ENCODE measurements at places on chromosomes 6 and 20. TPM values are rescaled to one million over a fixed set of nuclear protein-coding genes. Genes with fewer than 3 reads are reported as not detected.

RIPOR2 gene
- total RNA-seq: 9.4 TPM

DNA sequence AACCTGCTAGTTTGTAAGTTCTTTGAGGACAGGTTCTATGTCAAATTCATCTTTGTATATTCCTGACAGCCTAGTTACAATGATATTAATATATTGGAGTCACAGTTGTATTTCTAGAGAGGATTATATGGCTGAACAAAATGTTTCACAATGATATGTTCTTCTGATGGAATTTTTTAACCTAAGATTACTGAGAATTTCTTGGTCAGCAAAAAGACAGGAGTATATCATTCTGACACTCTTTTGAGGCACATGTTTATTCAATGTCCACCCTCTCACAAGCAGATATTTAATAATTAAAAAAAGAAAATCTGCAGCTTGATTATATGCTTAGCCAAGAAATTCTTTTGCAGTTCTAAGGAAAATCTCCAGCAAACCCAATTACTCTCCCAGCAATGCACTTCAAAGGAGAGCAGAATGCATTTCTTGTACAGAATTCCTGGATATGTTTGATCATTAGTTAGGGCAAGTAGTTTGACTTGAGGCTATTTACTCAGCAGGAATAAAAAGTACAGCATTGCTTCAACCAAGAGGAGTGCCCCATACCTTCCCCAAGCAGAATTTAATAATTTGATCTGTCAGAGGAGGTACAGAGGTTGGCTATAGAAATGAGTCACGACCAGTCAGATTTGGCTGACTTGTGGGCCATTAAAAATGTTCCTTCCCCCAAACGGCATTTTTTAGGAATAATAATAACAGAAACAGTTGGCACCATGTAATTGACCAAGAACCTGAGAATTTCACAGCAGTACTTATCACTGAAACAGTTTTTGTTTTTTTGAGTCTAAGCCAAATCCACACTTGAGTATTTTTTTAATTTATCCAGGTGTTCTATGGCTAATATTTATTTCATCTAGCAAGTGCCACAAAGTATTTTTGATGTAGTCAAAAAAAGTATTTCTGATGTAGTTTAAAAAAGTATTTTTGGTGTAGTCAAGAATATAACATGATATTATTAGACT is 508.1 kb upstream of the FLRT3 start:
- no peak for DNase-seq

GRCh38 chr6:138544501-138544900 is 45.2 kb upstream of the NHSL1 start:
- no peak for DNase-seq

DNA sequence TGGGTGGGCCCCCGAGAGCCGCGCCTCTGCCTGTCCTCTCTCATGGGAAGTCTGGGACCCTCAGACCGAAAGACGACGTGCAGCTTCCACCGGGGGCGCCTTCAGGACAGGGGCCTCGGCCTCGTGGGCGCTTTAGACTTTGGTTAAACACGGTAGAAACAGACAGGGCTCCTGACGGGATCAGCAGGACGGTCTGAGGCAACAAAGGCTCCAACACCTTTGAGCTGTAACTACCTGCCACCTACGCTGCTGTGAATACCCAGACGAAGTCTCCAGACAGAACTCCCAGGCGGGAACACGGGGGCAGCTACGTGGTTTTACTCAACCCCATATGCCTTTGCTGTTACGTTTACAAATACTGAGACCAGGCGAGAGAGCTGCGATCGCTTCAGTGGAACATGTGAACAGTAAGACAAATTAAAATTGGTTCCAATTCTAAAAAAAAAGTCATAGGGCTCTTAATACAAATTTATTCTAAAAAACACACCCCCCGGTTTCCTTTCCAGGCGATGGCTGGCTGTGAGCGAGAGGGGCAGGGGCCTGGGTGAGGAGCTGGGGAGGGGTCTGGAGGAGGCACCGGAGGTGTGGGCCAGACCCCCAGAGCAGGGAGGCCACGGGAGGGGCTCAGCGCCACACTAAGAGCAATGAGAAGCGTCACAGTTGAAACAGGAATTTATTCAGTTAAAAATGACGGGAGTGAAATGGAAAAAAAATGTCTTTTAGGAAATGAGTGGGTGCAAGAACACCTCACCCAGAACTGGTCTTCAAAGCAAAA is 453.2 kb downstream of the QKI start:
- no peak for DNase-seq

- no peak for DNase-seq
Observed at GRCh38 chr6:129902681-129903080, 41.6 kb upstream of the TMEM244 start.

- no peak for DNase-seq
Observed at GRCh38 chr6:64988148-64988547, 718.9 kb downstream of the EYS start.

TRIM10 gene
- 0.09 TPM for total RNA-seq

Measured in activated T-helper 2 cell treated with anti-CD3 and anti-CD28 coated beads, Interferon-gamma antibody, Interleukin-2, Interleukin-4, amounts not matched to agents 10 μg/mL and 5 μg/mL and 100 μg/mL, durations not matched to agents 14 hours and 24 hours and 36 hours (primary cell).